Skin of body (tissue), 3 donors: ENCODE measurements at places on chromosomes 13 and 19. TPM values are rescaled to one million over a fixed set of nuclear protein-coding genes. Genes with fewer than 3 reads are reported as not detected.

GRCh38 chr13:25468325-25469168, 96.8 kb downstream of the ATP8A2 start:
- DNase-seq: no peak

HSD17B14 gene
- total RNA-seq: 3.4 TPM

GRCh38 chr13:89966524-89966923, 1381.0 kb upstream of the MIR17HG start:
- no peak for DNase-seq

MBD3L2 gene
- not detected for total RNA-seq

RPS28 gene
- total RNA-seq: 555 TPM

DNA sequence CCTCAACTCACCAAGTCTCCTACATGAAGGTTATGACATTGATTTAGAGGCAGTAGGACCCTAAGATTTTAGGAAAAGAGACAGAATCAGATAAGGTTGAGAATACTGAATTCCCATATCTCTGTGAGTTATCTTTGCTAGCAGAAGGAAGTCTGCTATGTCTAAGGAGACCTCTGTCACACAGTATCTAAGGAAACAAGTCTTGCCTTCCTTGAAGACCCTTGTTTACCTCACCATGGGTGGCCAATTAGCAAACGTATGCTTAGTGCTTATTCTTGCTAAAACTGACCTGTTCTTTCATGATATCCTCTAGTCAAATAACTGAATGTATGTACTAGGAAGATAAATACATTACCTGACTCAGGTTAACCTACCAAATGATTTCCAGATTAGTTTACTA, 855.4 kb upstream of the SLITRK1 start:
- no peak for DNase-seq

ARRDC5 gene
- 0.10 TPM for total RNA-seq

DNA sequence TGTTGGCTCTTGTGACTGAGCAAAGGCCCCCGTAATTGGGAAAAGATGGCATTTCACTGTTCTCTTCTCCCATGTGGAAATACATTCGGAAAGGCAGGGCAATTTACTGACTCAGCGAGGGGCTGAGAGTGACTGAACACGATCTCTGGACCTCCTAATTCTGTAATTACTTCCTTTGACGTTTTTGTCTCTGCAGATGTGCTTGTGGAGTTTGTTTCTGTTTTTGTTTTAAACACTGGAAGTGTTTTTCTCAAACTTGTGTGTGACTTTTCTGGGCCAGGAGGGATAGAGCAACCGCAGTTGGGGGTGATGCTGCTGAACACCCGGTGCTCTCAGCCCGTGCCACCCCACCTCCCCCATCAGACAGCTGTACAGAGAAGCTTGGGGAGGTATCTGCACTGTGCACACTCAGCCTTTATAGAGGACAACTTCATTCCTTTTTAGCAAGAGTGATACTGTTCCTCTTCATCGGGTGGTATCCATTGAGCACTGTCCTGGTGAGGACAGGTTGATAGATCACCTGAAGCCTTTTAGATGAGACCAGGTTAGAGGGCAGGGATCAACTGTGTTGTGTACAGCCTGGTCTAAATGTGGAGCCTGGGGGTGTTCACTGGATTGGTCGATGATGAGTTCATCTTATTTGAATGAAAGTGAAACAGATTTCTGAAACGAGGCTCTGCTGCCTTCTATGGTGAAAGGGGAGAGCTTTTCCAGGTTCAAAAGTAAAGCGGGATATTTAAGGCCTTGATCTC, 117.4 kb downstream of the ESD start:
- DNase-seq: peak; percentile 88

ZNF699 gene
- 12.8 TPM for total RNA-seq
